ENCODE measurements at places on chromosomes 12 and 14.

DNA sequence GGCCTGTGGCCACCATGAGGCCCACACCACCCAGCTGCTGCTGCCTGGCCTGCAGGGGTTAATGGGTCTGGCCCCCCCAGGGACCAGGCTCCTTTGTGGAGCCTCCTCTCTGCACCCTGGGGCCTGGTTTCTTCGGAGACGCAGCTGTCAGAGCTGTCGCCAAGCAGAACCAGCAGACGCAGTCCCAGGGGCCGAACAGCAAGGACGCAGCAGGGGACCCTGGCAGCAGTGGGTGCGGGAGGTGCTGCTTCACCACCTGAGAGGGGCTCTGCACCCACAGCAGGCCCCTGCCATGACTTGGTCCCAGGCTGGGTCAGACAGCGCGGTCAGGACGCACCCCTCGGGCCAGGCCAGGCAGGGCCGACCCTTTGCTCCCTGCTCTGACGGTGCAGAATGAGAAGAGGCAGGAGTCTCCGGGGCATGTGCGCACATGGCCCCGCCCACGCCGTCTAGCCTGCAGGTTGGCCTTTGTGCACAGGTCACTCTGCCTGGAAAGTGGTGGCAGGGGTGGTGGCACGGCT lies 30.5 kb downstream of the JAG2 start:
- no peak for DNase-seq

DNA sequence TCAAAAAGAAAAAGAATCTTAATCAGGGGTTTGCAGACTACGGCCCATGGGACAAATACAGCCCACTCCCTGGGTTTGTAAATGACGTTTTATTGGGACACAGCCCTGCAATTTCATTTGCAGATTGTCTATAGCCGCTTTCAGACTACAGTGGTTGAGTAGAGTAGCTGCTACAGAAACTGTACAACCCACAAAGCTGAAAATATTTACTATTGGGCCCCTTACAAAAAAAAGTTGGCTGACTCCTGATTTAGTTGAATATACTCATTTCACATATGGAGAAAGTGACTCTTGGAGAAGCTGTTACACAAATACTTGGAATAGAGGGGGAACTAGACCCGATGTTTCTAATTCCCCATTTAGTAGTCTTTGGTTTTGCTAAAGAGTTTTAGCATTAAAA lies 162.5 kb upstream of the NOS1 start:
- DNase-seq: no peak

GRCh38 chr12:75183967-75184366 lies 25.7 kb downstream of the KCNC2 start:
- DNase-seq: no peak

- DNase-seq: no peak
Measured at GRCh38 chr14:89014569-89014850, 190.1 kb downstream of the TTC8 start.

DNA sequence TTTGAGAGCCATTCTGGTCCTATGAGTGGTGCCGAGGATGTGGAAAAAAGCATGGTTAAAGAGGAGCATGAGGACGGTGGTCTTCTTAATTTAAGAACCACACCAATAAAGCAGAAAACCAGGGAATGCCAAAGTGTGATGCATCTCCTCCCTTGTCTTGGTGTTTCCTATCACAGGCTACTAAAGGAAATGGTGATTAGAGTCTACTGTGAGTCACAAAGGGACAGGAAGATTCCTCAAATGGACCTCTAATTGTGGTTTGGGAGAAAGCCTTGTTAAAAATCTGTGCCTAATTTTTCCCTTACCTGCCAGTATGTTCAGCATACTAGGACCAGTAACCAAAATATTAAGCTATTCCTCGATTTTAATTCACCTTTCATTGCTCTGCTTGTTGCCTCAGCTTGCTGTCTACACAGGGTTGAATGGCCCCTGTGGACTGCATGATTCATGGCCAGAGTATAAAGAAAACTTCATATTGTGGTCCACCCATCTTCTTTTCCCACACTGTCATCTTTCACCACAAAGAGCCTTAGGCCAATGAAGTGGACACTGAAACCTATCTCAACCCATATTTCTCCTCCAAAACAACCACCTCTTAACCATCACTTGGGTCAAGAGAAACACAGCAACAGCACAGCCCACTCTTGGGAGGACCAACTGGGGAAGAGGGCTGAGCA lies 38.8 kb downstream of the DIO2 start:
- DNase-seq: no peak

All from NCI-H187 (cell line).